Caco-2 (cell line): ENCODE measurements at places on chromosomes 1 and 21. TPM values are rescaled to one million over a fixed set of nuclear protein-coding genes. Genes with fewer than 3 reads are reported as not detected.
A peak's percentile ranks its signal among the peaks of the same experiment; 100 is the strongest.

- H3K4me1 ChIP-seq: peaks cover 7% of the 10 kb centered on the region
- peak; percentile 49 for DNase-seq
- H3K27ac ChIP-seq: peak overlapping the region; percentile 96
- H3K4me3 ChIP-seq: peak overlapping the region; percentile 65
These were observed 322 bp downstream of the DCLRE1B start for GRCh38 chr1:113905435-113905861.

DNA sequence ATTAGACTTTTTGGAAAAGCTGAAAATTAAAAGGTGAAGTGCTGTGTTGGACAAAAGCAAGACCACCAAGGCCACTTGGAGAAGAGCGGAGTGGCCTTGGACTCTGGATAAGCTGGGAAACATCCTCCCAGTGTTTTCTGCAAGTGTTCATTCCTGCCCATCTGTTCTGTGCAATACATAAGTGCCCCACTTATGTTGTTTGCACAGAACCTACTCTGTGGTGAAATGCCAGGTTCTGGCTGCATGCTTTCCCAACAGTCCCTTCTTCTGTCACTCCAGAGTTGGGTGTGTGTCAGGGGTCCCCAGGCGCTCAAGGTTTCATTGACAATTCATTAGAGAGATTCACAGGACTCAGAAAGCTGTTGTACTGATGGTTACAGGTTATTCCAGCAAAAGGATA lies 30.3 kb downstream of the NHLH2 start:
- H3K4me3 ChIP-seq: no peak overlapping the region
- DNase-seq: no peak
- H3K27me3 ChIP-seq: no peaks in the 10 kb centered on the region

DNA sequence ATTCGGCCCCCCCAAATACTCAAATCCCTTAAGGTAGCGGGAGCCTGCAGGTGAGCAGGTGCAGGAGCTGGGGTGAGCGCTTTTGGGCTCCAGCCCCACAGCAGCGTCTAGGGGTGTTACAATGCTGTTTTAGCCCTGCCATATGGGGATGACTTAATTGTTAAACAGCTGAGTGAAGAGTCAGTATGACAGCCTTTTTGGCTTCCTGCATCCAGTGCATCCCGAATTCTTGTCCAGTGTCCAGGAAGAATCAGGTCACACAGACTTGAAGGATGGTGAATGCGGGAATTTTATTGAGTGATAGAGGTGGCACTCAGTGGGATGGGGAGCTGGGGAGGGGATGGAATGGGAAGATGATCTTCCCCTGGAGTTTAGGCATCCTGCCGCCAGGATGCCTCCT lies 30.4 kb upstream of the HHAT start:
- no peak for DNase-seq
- H3K36me3 ChIP-seq: no peaks in the 10 kb centered on the region
- no peaks in the 10 kb centered on the region for H3K4me1 ChIP-seq

GRCh38 chr1:14672005-14672404 lies 73.5 kb downstream of the KAZN start:
- DNase-seq: no peak
- H3K27me3 ChIP-seq: no peaks in the 10 kb centered on the region; the same call in 1 of the 2 replicates
- no peaks in the 10 kb centered on the region for H3K36me3 ChIP-seq
- no peak overlapping the region for H3K4me3 ChIP-seq

DNA sequence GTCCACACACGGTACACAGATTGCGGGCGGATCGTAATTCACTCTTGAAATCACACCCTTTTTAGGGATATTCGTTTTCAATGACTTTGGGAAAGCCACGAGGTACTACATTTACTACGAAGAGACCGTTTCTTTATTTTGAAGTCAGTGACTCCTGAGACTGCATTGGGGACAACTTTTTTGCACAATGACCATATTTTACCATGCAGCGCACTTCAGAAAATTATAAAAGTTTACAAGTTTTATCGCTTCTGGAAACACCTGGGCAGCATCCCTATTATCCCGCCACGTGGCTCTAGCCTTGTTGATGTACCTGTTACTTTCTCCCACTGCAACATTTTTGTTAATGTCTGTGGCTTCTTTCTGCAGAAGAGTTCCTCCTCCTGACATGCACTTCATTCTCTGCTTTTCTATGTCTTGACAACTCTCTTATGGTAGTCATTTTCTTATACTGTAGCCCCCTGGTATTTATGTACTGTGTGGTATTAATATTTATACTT lies 1.3 kb upstream of the AKT3 start:
- 0 out of 2 replicates have a peak, but pooled peaks cover 10% of the 10 kb centered on the region for H3K4me1 ChIP-seq
- no peak for DNase-seq
- H3K36me3 ChIP-seq: no peaks in the 10 kb centered on the region
- H3K27me3 ChIP-seq: peaks cover 2% of the 10 kb centered on the region
- peak overlapping the region; percentile 64 for H3K4me3 ChIP-seq

GRCh38 chr1:29209173-29209572 lies 21.6 kb downstream of the MECR start:
- no peaks in the 10 kb centered on the region for H3K27me3 ChIP-seq
- H3K4me3 ChIP-seq: no peak overlapping the region
- no peaks in the 10 kb centered on the region for H3K36me3 ChIP-seq
- no peak for DNase-seq
- peaks cover 12% of the 10 kb centered on the region; the same call in 1 of the 2 replicates for H3K4me1 ChIP-seq

DNA sequence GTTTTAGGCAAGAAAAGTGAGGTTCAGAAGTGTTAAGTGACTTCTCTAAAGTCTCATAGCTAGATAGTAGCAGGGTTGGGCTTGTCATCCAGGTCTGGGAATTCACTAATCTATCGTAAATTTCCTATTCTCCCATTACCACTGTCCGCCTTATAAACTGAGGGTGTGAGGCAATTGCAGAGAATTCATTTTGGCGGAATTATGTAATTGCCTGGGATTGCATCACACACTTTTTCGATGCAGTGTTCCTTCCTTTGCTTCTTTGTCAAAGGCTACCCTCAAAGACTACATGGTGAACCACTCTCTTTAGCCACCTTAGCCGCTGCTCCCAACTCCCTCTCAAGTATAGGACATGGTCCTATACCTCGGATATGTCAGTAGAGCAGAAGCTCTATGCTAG lies 19.1 kb downstream of the SELP start:
- no peaks in the 10 kb centered on the region for H3K36me3 ChIP-seq
- H3K27ac ChIP-seq: no peak overlapping the region
- peaks cover 9% of the 10 kb centered on the region; the same call in 1 of the 2 replicates for H3K4me1 ChIP-seq

DNA sequence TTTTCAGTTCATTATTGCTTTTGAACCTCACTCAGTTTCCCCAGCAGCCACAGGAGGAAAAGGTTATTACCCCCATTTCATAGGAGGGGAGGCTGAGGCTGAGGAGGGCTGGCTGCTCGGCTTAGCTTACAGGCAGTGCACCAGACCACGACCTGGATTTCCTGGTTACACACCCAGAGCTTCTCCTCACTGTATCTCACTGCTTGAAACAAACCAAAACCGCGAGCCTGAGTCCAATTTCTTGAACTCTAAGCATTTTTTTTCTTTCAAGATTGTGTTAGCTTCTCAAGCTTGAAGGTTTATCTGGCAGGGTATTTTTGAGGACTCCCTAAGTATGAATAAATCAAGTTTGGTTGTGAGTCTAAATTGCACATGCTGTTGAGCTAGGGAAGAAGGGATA lies 188.9 kb upstream of the EDN2 start:
- no peaks in the 10 kb centered on the region for H3K36me3 ChIP-seq
- no peaks in the 10 kb centered on the region for H3K27me3 ChIP-seq
- H3K4me1 ChIP-seq: peaks cover 11% of the 10 kb centered on the region
- no peak overlapping the region for H3K27ac ChIP-seq
- no peak overlapping the region for H3K4me3 ChIP-seq
- no peak for DNase-seq

- no peak overlapping the region for H3K4me3 ChIP-seq
- H3K4me1 ChIP-seq: no peaks in the 10 kb centered on the region
- no peak for DNase-seq
- H3K27ac ChIP-seq: no peak overlapping the region
- no peaks in the 10 kb centered on the region for H3K27me3 ChIP-seq
- no peaks in the 10 kb centered on the region for H3K36me3 ChIP-seq
These were observed 355.0 kb upstream of the ESRRG start for GRCh38 chr1:217078078-217078690.

DNA sequence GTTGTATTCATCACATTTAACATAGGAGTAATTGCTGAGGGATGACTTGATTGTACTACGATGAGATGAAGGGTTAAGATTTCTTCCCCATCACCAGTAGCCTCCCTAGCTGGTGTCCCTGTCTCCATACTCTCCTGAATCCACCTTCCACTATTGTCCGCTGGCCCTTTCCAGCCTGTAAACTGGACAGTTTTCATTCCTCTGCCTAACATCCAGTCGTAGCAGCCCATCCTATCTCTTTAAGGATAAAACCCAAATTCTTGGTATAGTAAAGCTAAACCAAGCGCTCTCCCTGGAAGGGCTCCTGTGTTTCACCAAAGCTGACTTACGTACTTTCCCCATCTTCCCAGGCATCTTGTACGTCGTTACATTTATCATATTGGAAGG lies 670 bp downstream of the COX20 start:
- no peak for DNase-seq
- peak overlapping the region; percentile 100 for H3K27ac ChIP-seq
- H3K4me1 ChIP-seq: peaks cover 38% of the 10 kb centered on the region

CRYAA gene
- total RNA-seq: not detected in 2 replicates

TLCD4 gene
- total RNA-seq: 14.1 TPM in 2 replicates

OPTC gene
- not detected in 2 replicates for total RNA-seq

SNRPE gene
- 236 and 264 TPM in 2 replicates for total RNA-seq

METTL25B gene
- 26.6 and 27.6 TPM in 2 replicates for total RNA-seq

PANK4 gene
- total RNA-seq: 27.0 and 31.7 TPM in 2 replicates

HTR6 gene
- not detected in 2 replicates for total RNA-seq

CD247 gene
- not detected in 2 replicates for total RNA-seq
